ENCODE measurements at places on chromosomes 13 and 19.
A peak's percentile ranks its signal among the peaks of the same experiment; 100 is the strongest.

- DNase-seq: no peak
These were observed 42.4 kb downstream of the CARS2 start for GRCh38 chr13:110663491-110663890.

GRCh38 chr13:51147732-51148131 is 36.7 kb upstream of the C13orf42 start:
- no peak for DNase-seq

- DNase-seq: no peak
These were observed 6.7 kb downstream of the GRIN2D start for GRCh38 chr19:48400018-48400742.

- no peak for DNase-seq
These were observed 26.0 kb downstream of the DHRS12 start for GRCh38 chr13:51777921-51778320.

DNA sequence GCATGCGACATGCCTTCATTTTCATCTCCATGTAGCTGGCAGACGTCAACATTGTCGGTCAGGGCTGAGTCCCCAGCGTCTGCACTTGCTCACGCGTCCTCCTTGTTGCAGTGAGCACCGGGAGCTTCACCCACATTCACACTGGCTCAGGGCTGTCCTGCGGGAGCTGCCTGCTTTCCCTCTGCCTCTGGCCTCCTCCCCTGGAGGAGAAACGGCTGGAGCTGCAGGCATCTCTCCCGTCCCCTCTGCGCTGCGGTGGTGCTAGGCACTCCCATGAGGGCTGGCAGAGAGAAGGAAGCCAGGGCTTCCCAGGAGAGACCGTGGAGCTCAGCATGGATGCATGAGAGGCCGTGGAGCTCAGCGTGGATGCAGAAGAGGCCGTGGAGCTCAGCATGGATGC is 18.4 kb upstream of the TMEM255B start:
- DNase-seq: no peak

GRCh38 chr13:72164811-72165210 is 297.8 kb upstream of the DACH1 start:
- no peak for DNase-seq

DNA sequence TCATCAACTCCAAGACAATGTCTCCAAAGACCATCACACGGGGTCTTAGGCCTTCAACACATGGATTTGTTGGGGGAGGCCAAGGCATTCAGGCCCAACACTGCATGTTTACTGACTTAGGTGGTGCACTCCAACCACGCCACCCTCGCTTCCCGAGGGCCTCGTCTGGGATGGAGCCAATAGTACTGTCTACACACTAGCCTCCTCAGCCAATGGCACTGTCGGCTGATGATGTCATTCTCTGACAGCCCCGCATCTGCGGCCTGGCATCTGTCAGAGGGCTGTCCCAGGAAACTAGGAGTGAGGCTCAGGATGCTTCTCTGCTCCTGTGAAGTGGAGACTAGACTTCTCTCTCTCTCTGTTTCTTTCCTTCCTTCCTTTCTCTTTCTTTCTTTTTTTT is 96.6 kb downstream of the TEX26 start:
- no peak for DNase-seq

DNA sequence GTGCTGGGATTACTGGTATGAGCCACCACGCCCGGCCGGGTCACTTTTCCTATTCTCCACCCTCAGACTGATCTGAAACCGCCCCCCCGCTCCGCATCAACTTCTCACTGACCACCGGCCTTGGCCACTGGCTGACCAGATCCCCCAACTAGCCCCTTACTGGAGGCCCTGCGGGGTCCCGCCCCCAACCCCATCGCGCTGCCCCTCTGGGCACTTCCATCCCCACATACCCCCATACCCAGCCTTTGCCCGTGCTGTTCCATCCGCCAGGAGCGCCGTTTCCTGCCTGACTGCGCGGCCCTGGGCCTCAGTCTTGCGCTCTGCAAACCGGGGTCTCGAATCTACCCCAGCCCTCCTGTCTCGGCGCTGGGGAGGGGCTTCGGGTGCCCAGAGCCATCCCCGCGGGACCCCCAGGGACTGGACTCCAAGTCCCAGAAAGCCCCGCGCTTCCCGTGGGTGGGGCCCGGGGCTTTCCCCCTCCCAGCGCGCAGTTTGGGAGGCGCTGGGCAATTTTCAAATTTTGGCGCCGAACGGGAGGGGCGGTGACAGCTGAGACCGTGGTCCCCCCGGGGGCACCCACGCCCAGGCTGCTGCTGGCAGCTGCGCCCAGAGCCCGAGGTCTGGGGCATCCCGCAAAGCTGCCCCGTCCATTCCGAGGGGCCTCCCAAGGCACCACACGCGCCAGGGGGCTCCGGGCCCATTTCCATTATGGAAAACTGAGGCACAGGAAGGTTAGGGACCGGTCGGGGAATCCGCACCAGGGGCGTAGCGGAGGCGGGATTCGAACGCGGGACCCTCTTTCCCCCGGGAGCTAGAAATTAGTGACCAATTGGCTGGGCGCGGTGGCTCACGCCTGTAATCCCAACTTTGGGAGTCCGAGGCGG is 5.2 kb upstream of the LMNB2 start:
- DNase-seq: peak; percentile 61

DNA sequence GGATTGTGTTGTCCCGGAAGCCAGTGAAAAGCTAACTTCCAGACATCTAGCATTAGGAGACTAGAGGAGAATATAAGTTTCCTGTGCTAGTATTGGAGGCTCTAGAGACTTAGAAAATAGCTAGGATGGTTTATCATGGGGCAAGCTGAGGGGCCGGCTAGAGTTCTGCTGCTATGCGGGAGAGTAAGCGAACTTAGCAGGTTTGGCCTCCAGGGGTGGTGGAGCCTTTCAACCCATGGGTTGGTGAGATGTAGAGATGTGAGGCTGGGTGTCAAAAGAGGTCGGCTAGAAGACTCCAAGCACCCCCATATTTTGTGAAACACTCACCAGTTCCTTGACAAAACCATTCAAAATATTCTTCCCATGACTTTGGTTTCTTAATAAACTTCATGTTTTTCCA is 4.4 kb downstream of the SULT2A1 start:
- no peak for DNase-seq

- DNase-seq: peak; percentile 49
These were observed 14.3 kb downstream of the LRP3 start for GRCh38 chr19:33208371-33208895.

All from suppressor macrophage (primary cell).